Aorta (tissue), 5 donors: ENCODE measurements at places on chromosomes 2 and 18. TPM values are rescaled to one million over a fixed set of nuclear protein-coding genes. Genes with fewer than 3 reads are reported as not detected.

DNA sequence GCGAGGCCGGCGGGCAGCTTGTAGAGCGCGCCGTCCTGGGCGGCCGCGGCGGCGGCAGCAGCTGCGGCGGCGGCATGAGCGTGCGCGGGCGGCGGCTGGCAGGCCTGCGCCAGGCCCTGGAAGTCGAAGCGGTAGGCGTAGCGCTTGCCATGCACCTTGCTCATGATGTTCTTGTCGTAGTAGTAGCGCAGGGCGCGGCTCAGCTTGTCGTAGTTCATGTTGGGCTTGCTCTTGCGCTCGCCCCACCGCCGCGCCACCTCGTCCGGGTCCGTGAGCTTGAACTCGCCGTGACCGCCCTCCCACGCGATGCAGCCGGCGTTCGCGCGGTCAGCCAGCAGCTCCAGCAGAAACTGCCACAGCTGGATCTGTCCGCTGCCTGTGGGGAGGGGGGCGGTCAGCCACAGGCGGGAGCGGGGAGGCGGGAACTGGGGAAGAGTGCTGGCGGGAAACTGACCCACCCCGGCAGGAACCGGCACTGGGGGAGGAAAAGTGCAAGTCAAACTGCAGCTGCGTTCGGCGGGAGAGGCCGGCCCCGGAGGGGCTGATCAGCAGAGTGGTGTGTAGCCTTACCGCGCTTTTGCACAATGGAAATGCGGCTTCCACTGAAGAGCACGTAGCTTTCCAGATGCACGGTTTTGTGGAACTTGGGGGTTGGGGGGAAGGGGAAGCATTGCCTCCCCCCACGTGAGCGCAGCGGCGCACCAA is 3.0 kb downstream of the FEV start:
- no peak for DNase-seq
- no peaks in the 10 kb centered on the region for H3K4me1 ChIP-seq
- no peak overlapping the region for H3K27ac ChIP-seq
- no peaks in the 10 kb centered on the region for H3K27me3 ChIP-seq
- H3K4me3 ChIP-seq, result peak overlapping the region; percentile 34

- H3K27ac ChIP-seq, result no peak overlapping the region
- H3K4me3 ChIP-seq, result no peak overlapping the region
- no peak for DNase-seq
- H3K27me3 ChIP-seq, result no peaks in the 10 kb centered on the region
- no peaks in the 10 kb centered on the region for H3K4me1 ChIP-seq
These were observed 188.7 kb upstream of the SATB2 start for GRCh38 chr2:199646439-199646838.

- H3K27ac ChIP-seq, result no peak overlapping the region
- no peaks in the 10 kb centered on the region for H3K27me3 ChIP-seq
- no peaks in the 10 kb centered on the region for H3K36me3 ChIP-seq
- H3K4me3 ChIP-seq, result no peak overlapping the region
These were observed 304.4 kb downstream of the CTNNA2 start for GRCh38 chr2:79817288-79817687.

- no peaks in the 10 kb centered on the region for H3K36me3 ChIP-seq
- no peak overlapping the region for H3K27ac ChIP-seq
- no peaks in the 10 kb centered on the region for H3K4me1 ChIP-seq
These were observed 901 bp upstream of the MFSD6 start for GRCh38 chr2:190407246-190407661.

- no peak overlapping the region for H3K27ac ChIP-seq
- peak overlapping the region; percentile 29 for H3K4me3 ChIP-seq
- no peaks in the 10 kb centered on the region for H3K36me3 ChIP-seq
- H3K27me3 ChIP-seq, result no peaks in the 10 kb centered on the region
These were observed 2.5 kb downstream of the MYCN start for GRCh38 chr2:15942711-15943345.

- no peak for DNase-seq
- H3K4me3 ChIP-seq, result no peak overlapping the region
- peak overlapping the region; percentile 94 for H3K27ac ChIP-seq
- no peaks in the 10 kb centered on the region for H3K36me3 ChIP-seq
- peaks cover 15% of the 10 kb centered on the region for H3K4me1 ChIP-seq
These were observed 114.5 kb upstream of the ZFP36L2 start for GRCh38 chr2:43340945-43341356.

GRCh38 chr18:37946324-37946723 is 380.7 kb upstream of the CELF4 start:
- H3K27me3 ChIP-seq, result no peaks in the 10 kb centered on the region
- H3K4me1 ChIP-seq, result no peaks in the 10 kb centered on the region
- H3K36me3 ChIP-seq, result no peaks in the 10 kb centered on the region
- no peak overlapping the region for H3K27ac ChIP-seq
- H3K4me3 ChIP-seq, result no peak overlapping the region

GRCh38 chr2:74777161-74777900 is 56.6 kb upstream of the HK2 start:
- H3K4me3 ChIP-seq, result no peak overlapping the region
- H3K27ac ChIP-seq, result no peak overlapping the region
- no peaks in the 10 kb centered on the region for H3K4me1 ChIP-seq
- H3K27me3 ChIP-seq, result no peaks in the 10 kb centered on the region
- H3K36me3 ChIP-seq, result no peaks in the 10 kb centered on the region

- no peaks in the 10 kb centered on the region for H3K36me3 ChIP-seq
- no peaks in the 10 kb centered on the region for H3K4me1 ChIP-seq
- H3K4me3 ChIP-seq, result no peak overlapping the region
These were observed 76.1 kb downstream of the LRRC30 start for GRCh38 chr18:7307030-7307429.

- no peak overlapping the region for H3K4me3 ChIP-seq
- H3K4me1 ChIP-seq, result no peaks in the 10 kb centered on the region
- no peaks in the 10 kb centered on the region for H3K36me3 ChIP-seq
- no peak overlapping the region for H3K27ac ChIP-seq
These were observed 660.1 kb upstream of the SLC8A1 start for GRCh38 chr2:41111836-41112627.

DNA sequence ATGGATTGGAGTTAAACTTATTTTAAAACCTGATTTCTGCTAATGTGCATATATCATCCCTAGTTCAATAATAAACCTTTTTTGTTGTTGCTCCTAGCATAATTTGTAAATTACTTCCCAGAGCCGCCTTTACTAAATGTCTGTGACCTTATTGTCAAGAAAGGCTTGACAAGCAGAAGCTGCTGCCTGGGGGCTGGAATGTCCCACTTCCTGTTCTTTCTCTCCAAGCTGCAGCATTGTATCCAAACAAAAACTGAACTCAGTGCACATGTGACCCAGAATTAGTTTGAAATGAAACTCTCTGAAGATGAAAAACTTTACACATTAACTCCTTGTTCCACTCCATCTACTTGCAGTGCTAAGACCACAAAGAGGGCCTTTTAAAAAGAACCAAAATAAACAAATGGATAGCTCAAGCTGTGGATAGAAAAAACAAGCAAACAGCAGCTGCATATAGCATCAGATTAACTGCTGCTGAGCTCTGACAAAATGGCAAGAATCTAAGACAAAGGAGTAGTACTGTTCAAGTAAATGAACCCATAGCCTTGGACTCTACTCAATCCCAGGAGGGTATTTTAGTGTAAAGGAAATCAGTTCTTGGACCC is 99.8 kb upstream of the NEUROD1 start:
- no peak for DNase-seq
- no peaks in the 10 kb centered on the region for H3K4me1 ChIP-seq
- H3K36me3 ChIP-seq, result no peaks in the 10 kb centered on the region
- no peak overlapping the region for H3K4me3 ChIP-seq
- H3K27me3 ChIP-seq, result no peaks in the 10 kb centered on the region

DNA sequence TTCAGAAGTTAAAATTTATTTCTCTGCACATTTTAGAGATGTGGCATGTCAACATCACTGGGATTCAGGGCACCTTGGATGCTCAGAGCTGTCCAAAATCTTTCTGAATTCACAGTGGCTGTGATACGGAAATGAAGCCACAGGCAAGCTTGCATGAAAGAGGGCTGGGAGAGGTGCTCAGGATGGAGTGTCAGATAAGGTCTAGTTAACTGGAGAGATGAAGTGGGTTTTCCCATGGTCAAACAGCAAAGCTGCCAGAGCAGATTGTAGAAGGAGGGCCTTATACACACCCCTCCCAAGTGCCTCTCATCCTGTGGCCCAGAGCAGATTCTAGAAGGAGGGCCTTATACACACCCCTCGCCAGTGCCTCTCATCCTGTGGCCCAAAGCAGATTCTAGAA is 286.8 kb upstream of the PXDN start:
- H3K27ac ChIP-seq, result no peak overlapping the region
- no peak overlapping the region for H3K4me3 ChIP-seq
- H3K4me1 ChIP-seq, result no peaks in the 10 kb centered on the region
- no peaks in the 10 kb centered on the region for H3K27me3 ChIP-seq
- H3K36me3 ChIP-seq, result no peaks in the 10 kb centered on the region
- DNase-seq, result no peak

- no peaks in the 10 kb centered on the region for H3K27me3 ChIP-seq
- no peak overlapping the region for H3K4me3 ChIP-seq
- H3K27ac ChIP-seq, result no peak overlapping the region
- H3K36me3 ChIP-seq, result no peaks in the 10 kb centered on the region
- DNase-seq, result no peak
These were observed 929.2 kb upstream of the SOX11 start for GRCh38 chr2:4762951-4763376.

DNA sequence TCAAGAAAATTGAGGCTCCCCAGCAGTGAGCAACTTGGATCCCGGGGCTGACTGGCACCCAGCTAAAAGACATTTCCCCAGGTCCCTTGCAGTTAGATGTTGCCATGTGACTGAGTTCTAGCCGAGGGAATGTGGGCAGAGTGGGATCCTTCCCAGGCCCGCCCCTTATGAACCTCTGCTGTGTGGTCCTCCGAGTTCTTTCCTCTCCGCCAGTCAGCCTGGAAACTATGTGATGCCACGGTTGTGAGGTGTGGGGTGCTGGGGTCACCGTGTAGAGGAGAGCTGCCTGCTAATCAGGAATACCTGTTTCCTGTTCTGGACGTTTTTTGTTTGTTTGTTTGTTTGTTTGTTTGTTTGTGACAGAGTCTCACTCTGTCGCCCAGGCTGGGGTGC is 45.5 kb downstream of the TMEM37 start:
- no peak overlapping the region for H3K4me3 ChIP-seq
- no peak for DNase-seq
- no peaks in the 10 kb centered on the region for H3K4me1 ChIP-seq
- no peaks in the 10 kb centered on the region for H3K27me3 ChIP-seq
- no peaks in the 10 kb centered on the region for H3K36me3 ChIP-seq

GRCh38 chr2:54669677-54670484 is 53.6 kb upstream of the EML6 start:
- peaks cover 7% of the 10 kb centered on the region for H3K36me3 ChIP-seq
- no peak overlapping the region for H3K4me3 ChIP-seq
- no peaks in the 10 kb centered on the region for H3K4me1 ChIP-seq

DNA sequence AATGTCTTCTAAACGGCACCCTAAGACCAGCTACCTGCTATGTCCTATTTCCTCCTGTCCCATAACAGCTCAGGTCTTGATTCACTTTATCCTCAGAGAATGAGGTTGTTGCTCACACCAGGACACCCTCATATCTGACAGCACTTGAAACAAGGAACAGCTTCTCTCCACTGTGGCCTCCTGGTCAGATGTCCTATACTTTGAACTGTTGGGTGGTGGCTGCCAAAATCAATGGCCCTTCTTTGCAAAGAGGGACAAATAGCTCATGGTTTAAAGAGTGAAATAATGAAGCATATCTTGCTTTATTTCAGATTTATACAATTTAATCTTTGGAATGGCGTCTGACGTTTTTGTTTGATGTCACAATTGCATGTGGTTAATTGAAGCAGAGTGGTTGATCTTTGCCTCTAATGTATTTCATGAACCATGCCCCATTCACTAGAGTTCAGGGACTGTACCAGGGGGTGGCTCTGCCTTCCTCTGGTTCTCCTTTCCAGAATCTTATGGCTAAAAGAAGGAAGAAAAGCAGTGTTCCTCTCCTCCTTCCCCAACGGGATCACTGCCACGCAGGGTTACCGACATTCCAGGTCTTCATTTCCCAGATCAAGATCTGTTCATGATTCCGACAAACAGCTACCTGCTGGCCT is 24.1 kb upstream of the ZCCHC2 start:
- no peaks in the 10 kb centered on the region for H3K4me1 ChIP-seq
- DNase-seq, result no peak
- H3K4me3 ChIP-seq, result no peak overlapping the region
- no peak overlapping the region for H3K27ac ChIP-seq
- no peaks in the 10 kb centered on the region for H3K36me3 ChIP-seq

DNA sequence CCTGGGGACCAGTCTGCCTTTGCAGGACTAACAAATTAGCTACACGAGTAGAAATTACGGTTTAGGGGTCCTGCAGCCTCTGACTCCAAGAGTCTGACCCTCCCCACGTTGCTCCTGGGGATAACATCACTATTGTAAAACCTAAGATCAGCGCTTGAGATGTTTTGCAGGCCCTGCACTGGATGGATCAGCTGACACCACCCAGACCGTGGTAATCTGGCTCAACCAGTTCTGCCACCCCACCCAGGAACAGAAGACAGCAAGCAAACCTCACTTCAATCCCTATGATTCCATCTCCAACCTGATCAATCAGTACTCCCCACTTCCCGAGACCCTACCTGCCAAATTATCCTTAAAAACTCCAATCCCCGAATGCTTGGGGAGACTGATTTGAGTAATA is 31.7 kb downstream of the NGEF start:
- no peaks in the 10 kb centered on the region for H3K4me1 ChIP-seq
- DNase-seq, result peak; percentile 21
- H3K27me3 ChIP-seq, result no peaks in the 10 kb centered on the region
- no peak overlapping the region for H3K4me3 ChIP-seq
- H3K27ac ChIP-seq, result no peak overlapping the region

DNA sequence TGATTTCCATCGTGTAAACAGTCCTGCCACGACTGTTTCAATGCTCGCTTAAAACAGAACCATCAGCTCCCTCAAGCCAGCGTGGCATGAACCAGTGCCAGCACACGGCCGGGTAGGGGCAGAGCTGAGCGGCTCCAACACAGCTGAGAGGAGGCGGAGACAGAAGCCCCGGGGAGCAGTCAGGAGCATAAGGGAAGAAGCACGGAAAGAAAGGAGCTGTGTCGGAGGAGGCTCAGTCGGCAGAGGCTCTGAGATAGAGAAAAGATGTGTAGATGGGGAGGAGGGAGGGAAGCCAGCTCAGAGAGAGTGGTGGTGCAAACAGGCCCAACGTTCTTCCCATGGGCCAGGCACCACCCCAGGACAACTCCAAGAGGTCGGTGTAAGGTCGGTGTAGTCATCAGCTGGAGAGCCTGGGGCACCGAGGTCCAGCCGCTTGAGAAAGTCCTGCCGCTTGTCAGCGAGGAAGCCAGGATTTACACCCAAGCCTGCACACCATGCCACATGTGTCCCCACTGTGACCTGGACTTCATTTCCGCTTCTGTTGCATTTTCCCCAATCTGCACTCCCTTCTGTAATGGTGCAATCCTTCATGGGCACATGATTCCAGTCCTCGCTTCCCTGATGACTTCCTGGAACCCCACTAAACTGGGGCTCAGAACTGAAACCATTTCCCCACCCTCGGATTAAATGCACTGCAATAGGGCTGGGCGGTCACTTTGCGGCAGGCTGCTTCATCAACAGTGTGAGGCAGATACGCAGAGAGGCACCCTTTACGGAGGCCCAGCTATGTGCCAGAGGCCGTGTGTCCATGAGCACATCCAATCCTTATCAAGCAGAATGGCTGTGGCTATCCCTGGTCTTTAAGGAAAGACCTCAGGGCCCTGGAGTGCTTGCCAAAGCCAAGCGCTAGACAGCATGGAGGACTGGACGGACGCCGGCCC is 43.5 kb downstream of the CYP27C1 start:
- no peaks in the 10 kb centered on the region for H3K4me1 ChIP-seq
- H3K36me3 ChIP-seq, result no peaks in the 10 kb centered on the region
- DNase-seq, result peak; percentile 69
- no peaks in the 10 kb centered on the region for H3K27me3 ChIP-seq
- H3K27ac ChIP-seq, result no peak overlapping the region

TMEM237 gene
- total RNA-seq, result 33.3 TPM

HAT1 gene
- 27.8 TPM for total RNA-seq

EMILIN1 gene
- 200 TPM for total RNA-seq

MARCHF4 gene
- total RNA-seq, result not detected

CXCR4 gene
- 23.7 TPM for total RNA-seq

TDRD15 gene
- total RNA-seq, result 0.15 TPM
